ENCODE measurements at places on chromosomes 7 and 10. TPM values are rescaled to one million over a fixed set of nuclear protein-coding genes. Genes with fewer than 3 reads are reported as not detected.

DNA sequence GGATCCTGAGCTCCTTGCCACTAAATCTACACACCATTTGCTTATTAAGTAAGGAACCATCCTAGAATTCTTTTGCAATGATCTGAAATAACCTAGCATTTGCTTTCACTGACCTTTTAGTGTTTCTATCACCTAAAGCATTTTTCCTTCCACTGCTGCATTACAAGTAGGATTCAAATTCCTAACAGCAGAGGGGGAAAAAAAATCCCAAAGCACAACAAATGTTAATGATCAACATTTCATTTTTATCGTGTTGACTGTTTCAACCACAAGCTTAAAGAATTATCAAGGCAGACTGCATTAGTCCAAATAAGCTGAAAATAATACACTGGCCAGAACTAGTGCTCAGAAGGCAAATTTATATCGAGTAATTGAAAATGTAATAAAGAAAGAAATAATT lies 174.7 kb upstream of the TCF7L2 start:
- no peak for DNase-seq

DNA sequence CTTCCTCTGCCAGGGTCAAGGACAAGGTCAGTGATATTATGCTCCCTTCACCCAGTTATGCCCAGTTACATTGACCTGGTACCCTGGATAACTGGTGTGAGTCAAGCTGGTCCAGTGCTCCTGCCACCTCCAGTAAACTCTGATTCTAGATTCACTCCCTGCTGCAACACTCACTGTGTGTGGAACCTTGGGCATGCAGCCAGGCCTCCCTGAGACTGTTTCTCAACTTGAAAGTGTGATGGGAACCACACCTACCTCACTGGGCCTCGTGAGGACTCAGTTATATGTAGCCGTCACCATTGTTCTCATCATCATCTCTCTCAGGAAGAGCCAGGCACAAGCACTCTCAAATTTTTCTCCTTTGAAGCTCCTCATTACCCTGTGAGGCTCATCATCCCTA lies 935 bp upstream of the ZNF736 start:
- DNase-seq, result no peak

DNA sequence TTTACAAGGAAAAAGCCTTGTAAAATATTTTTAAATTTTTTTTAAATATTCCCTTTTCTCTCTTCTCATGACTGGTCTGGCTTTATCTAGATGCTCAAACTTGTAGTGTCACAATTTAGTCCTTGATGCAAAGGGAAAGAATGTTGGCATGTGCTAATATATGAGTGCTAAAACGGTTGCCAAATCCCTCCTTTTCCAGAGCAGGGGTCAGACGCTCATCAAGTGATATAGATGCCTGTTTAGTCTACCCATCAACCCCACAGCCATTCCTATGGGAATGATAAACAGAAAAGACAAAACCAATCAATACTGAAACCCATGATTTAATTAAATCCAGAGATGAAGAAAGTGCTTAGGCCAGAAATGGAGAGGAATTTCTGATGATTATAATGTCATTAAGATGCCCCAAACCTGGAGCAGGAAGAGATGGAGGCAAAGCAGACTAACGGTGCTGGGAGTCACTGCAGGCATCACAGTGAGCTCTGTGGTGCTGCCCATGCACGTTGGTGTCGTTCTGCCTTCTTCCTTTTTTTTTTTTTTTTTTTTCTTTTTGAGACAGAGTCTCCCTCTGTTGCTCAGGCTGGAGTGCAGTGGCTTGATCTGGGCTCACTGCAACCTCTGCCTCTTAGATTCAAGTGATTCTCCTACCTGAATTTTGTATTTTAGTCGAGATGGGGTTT lies 210.1 kb upstream of the STK17A start:
- no peak for DNase-seq

GRCh38 chr7:77877791-77878190 lies 79.2 kb downstream of the PHTF2 start:
- DNase-seq, result peak; percentile 9

- peak; percentile 86 for DNase-seq
Measured at GRCh38 chr7:156907656-156908055, 14.7 kb upstream of the LMBR1 start.

DNA sequence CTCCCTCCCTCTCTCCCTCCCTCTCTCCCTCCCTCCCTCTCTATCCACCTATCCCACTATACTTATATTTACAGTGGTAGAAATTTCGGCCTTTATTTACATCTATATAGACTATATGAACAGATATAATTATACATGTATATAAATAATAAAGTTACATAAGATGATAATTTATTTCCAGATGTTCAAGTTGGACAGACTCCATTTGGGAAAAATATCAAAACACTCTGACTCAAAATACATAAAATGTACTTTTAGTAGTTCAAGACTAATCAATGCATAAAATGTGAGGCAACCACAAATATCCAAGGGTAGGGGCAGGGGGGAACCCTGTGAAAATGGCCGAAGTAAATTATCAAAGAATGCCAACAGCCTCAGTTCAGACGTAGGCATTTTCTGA lies 203.0 kb downstream of the FANK1 start:
- DNase-seq, result no peak

DNA sequence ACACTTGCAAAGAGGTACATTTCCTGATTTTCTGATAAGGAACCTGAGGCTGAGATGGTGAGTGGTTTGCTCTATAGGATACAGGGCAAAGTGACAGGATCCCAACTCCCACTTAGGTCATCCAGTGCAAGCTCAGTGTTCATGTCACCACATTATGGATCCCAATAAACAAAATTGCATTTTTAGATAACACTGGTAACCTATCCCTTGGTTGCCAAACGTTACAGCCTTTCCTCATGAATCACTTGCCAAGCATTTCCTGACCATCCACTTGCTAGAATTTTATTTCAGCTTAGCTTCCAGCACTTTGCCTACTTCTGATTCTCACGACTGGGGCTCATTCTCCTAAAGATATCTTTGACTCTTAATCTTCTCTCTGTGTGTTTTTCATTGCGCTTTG lies 131.4 kb upstream of the ODAD2 start:
- DNase-seq, result peak; percentile 62

- DNase-seq, result peak; percentile 57
Measured at GRCh38 chr7:4738711-4739527, 36.5 kb upstream of the AP5Z1 start.

PRPS1L1 gene
- total RNA-seq, result not detected

Data from RPMI7951 (cell line).